ENCODE measurements at places on chromosomes 13 and 19. TPM values are rescaled to one million over a fixed set of nuclear protein-coding genes. Genes with fewer than 3 reads are reported as not detected.

DNA sequence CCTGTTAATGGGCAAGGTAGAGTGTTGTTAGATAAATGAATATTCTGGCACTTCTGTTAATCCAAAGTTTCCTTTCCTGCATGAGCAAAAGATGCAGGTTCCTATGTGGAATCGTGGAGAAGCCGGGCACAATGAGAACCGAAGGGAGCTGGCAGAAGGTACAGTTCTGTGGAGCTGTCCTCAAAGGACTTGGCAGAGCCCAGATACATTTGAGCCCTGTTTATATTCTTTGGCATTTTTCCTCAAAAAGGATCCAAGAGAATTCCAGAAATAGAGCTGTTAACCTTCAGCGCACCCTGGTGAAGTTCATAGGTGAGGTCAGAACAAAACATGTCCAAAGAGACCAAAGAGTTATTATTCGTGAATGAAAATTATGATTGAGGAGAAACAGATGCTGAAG, 4.0 kb upstream of the DLEU7 start:
- DNase-seq, result no peak

- no peak for DNase-seq
Measured at GRCh38 chr13:30121244-30121643, 186.1 kb downstream of the KATNAL1 start.

DNA sequence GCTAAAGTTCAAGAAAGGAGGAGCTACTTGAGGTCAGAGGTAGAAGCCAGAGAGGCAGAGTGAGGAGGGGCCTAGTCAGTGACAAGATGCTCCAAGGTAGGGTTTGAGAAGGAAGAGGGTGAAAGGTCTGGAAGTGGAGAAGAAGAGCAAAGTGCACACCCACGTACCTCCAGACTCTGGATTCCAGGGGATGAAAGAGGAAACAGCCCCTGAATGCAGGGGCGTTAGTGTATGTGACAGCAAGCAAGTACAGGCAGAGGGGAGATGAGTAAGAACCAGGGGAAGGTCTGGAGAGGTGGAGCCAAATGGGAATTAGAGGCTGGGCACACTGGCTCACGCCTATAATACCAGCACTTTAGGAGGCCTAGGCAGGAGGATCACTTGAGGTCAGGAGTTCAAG, 8.7 kb downstream of the RPS28 start:
- DNase-seq, result no peak

GRCh38 chr19:45939792-45940514, 25.4 kb upstream of the NANOS2 start:
- DNase-seq, result no peak

- peak; percentile 24 for DNase-seq
Measured at GRCh38 chr19:1811472-1811894, 593 bp downstream of the ATP8B3 start.

DNA sequence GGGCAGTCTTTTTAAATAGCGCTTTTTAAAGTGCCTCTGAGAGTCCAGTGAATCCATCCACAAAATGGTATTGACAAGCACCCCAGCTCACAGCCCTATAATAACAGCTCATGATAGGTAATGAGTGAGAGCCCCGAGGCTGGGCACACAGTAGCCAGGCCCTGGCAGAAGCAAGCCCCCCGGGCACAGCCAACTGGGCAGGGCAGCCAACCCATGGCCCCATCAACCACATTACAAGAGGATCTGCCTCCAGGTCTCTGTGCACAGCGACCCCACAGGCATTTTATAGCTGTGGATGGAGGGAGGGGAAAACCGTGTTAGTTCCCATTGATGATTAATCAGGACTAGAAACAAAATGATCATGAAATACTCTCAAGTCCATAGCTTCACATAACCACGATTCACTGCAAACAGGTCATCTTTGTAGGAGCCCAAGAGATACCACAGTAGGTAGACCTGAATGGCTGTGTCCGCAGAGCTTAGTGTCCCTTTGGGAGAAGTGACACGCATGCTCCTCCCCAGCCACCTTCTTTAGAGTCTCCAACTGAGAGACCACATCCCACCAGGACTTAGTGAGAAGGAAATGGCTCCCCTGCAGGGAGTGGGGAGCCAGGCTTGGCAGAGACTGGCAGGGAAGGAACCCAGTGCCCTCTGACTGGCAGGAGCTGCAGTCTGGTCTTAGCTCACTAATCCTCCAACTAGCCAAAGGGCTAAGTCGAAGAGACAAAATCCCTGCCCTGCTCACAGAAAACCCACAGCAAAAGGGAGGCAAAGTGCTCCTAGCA, 4.3 kb upstream of the VSTM2B start:
- DNase-seq, result no peak

DNA sequence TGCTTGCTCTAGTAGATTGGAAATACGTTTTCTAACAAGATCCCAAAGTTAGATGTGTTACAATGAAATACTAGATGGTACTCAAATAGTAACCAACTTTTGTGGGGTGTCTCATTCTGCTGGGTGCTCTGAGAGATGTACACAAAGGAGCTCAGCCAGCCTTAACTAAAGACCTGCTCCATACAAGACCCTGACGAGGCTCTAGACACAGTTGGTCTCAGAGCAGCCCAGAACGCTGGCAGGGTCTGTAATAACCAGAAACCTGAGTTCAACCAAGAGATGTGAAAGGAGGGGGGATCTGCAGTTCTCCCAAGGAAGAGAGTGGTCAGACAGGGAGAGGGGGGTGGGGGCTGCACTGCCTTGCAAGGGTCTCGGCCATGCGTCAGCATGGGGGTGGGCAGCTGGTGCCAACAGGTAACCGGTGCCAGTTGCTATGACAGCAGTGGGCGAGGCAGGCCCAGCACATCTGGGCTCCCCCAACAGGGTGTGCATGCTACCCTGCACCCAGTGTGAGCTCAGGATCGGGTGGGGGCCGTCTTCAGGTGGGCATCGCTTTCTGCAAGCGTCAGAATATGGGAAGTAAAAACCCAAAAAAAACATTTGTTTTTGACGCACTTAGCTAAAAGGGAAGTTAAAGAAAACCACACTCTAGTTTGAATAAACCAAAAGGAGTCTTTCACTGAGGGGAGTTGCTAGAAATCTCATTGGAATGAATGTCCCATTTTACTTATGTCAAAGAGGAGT, 68.0 kb upstream of the GPR183 start:
- DNase-seq, result peak; percentile 74

- no peak for DNase-seq
Measured at GRCh38 chr19:44602081-44602480, 11.3 kb upstream of the IGSF23 start.

- DNase-seq, result no peak
Measured at GRCh38 chr19:2381148-2381820, 21.2 kb downstream of the TMPRSS9 start.

- no peak for DNase-seq
Measured at GRCh38 chr13:29878101-29878500, 27.7 kb upstream of the UBL3 start.

DNA sequence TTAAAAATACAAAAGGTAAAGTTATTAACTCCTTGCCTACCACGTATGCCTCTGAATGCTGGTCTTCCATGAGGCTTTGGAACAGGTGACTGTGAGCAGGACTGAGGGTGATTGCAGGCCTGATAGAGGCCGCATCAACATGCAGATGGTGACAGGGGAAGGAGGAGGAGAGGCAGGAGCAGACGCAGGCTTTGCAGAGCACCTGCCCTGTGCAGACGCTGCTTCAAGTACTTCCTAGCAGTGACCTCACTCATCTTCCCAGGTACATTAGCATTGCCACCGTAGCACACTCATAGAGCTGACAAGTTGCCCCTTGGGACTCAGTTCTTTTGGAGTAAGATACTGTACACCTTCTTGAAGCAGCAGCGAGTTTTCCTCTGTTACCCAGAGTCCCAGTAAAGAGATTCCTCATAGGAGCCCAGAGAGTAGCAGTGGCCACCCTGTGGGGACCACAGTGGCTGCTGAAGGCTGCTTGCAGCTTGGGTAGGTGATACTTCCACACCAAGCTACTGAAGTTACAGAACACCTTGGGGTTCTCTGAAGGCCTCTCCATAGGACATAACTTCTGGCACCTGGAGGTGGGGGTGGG, 56.0 kb downstream of the ZNF536 start:
- DNase-seq, result no peak

DNA sequence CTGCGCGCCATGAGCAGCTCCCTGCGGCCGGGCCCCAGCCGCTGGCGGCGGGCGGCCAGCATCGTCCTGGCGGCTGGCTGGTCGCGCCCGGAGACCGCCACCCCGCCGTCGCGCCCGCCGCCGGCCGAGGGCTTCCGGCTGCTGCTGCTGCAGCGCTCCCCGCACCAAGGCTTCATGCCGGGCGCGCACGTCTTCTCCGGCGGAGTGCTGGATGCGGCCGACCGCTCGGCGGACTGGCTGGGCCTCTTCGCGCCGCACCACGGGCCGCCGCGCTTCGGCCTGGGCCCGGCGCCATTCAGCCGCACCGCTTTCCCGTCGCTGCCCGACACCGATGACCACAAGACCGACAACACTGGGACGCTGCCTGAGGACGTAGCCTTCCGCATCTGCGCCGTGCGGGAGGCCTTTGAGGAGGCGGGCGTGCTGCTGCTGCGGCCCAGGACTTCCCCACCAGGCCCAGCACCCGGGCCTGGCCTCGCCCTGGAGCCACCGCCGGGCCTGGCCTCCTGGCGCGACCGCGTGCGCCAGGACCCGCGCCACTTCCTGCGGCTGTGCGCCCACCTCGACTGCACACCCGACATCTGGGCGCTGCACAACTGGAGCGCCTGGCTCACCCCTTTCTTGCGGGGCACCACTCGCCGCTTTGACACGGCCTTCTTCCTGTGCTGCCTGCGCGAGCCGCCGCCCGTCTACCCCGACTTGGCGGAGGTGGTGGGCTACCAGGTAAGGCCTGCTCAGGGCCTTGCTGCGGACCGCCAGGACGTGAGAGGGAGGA, 518 bp downstream of the NUDT19 start:
- DNase-seq, result peak; percentile 71

DNA sequence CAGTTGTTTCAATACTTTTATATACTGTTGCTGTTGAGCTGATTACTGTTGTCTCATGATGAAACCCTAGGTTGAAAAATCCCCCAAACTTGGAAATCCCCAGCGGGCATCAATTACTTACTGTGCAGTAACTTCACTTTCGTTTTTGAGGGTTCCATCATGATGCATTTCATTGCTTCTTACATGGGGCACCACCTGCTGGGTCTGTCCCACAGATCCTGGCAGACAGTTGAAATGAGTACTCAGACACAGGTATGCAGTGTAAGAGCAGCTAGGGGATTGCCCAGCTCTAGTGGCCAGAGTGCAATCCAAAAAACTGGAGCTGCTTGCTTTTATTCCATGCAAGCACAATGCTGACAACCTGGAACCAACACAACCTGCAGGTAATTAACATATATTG, 132.5 kb upstream of the ZNF91 start:
- no peak for DNase-seq

DNA sequence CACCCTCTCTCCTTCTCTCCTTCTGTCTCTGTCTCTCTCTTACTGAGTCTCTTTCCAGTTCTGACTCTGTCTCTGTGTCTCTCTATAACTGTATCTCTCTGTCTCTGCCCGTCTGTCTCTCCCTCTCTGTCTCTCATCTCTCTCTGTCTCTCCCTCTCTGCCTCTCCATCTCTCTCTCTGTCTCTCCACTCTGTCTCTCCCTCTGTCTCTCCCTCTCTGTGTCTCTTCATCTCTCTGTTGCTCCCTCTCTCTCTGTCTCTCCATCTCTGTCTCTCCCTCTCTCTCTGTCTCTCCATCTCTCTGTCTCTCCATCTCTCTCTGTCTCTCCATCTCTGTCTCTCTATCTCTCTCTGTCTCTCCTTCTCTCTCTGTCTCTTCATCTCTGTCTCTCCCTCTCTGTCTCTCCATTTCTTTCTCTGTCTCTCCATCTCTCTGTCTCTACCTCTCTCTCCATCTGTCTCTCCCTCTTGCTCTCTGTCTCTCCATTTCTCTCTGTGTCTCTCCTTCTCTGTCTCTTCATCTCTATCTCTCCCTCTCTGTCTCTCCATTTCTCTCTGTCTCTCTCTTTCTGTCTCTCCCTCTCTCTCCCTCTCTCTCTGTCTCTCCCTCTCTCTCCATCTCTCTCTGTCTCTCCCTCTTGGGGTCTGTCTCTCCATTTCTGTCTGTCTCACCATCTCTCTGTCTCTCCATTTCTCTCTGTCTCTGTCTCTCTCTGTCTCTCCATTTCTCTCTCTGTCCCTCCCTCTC, 3.3 kb upstream of the MEIS3 start:
- DNase-seq, result no peak

GRCh38 chr13:43444081-43444480, 342.7 kb downstream of the ENOX1 start:
- no peak for DNase-seq

The CLIP3 gene
- total RNA-seq, result 13.7 TPM

The ZNF667 gene
- total RNA-seq, result 5.7 TPM

The CAPN12 gene
- 4.8 TPM for total RNA-seq

The GPC6 gene
- 0.54 TPM for total RNA-seq

The MCF2L gene
- 3.2 TPM for total RNA-seq

The WASF3 gene
- 0.81 TPM for total RNA-seq

The NTF4 gene
- total RNA-seq, result not detected

The ZNF534 gene
- under 0.01 TPM for total RNA-seq

The PRR19 gene
- 0.54 TPM for total RNA-seq

The KLK15 gene
- total RNA-seq, result not detected

The ZNF134 gene
- total RNA-seq, result 48.2 TPM

The CERS1 gene
- total RNA-seq, result 0.27 TPM
